ENCODE measurements at places on chromosomes 13 and 19.
A peak's percentile ranks its signal among the peaks of the same experiment; 100 is the strongest.

DNA sequence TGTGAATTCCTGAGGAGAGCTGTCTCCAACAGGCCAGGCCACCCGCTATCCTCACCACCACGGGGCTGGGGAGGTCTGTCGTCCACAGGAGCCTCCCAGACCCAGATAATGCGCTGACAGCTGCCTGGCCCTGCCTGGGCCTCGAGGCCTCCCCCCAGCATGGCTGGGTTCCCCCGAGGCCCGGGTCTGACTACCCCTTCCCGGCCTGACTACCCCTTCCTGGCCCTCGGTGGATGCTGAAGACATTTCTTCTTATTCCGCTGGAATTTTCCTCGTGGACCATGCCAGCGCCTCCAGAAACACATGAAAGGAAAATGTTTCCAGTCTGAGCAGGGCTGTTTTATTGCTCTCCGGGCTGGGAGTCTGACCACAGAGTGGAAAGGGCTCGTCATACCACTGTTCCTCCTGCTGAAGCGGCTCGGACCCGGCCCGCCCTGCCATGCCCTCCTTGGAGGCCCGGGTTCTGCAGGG, 16.8 kb upstream of the COMP start:
- no peak for DNase-seq

GRCh38 chr19:56837492-56838023, 3.0 kb downstream of the PEG3 start:
- no peak for DNase-seq

- DNase-seq = no peak
Measured at GRCh38 chr13:29484796-29485195, 110.7 kb downstream of the SLC7A1 start.

GRCh38 chr13:90564096-90564495, 783.4 kb upstream of the MIR17HG start:
- DNase-seq = no peak

- DNase-seq = peak; percentile 74
Measured at GRCh38 chr19:4567584-4568071, 8.1 kb upstream of the SEMA6B start.

DNA sequence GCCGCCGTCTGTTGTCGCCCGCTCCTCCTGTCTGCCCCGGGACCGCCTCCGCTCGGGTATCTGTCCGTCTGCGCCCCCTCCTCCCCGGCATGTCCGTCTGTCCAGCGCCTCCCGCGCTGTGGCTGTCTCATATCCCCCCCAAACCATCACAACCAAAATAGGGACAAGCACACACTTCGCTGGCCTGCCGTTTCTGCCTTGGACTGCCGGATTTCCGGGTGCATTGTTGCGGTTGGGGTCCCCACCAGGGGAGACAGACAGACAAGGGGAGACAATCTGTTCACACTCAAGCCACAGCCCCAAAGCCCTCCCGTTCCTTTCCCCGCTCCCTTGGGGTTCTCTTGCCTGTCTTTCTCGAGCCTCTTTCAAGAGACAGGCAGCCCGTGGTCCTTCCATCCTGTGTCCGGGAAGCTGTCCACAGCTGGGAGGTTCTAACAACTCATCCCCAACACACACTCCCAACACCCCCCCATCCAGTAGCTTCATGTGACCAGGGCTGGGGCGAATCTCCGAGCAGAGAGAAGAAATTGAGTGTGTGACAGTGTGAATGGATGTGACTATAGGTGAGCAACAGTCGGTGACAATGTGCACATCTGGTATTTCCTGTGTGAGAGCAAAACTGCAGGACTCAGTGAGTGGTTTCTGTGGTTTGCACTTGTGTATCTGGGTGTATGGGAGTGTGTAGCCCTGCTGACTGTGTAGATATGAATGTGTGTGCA, 16.5 kb upstream of the FOSB start:
- peak; percentile 67 for DNase-seq
